ENCODE measurements at places on chromosomes 1 and 21.

DNA sequence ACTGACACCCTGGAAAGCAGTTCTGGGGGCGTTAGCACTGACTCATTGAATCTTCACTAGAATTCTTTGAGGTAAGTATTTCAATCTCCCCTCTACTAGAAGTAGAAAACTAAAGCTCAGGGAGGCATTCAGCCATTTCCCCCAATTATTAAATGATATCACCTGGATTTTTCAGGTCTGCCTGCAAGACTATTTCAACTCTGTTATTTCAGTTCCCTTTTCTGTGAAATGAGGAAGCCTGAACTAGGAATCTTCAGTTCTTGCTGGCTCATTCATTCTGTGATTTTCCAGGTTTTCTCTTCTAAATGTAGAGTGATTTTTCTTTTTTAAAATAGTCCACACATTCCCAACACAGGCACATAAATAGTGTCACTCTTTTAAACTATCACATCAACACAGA lies 337.0 kb upstream of the NR5A2 start:
- DNase-seq: no peak

DNA sequence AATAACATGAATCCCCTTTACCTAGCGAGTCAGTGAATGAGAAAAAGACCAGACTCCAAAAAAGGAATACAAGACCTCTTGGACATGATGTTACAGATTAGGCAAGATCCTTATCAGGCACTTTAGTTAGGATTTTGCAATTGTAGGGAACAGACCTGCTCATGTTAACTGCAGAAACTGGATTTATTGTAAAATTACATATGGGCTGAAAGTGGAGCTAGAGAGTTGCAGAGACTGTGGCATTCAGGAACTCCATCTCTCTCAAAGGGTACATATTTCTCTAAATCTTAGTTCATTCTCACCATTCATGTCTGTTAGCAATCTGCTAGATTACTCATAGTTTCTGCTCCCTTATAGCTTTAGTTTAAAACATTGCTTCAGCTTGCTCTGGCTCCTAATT lies 142.2 kb downstream of the PAPPA2 start:
- no peak for DNase-seq

DNA sequence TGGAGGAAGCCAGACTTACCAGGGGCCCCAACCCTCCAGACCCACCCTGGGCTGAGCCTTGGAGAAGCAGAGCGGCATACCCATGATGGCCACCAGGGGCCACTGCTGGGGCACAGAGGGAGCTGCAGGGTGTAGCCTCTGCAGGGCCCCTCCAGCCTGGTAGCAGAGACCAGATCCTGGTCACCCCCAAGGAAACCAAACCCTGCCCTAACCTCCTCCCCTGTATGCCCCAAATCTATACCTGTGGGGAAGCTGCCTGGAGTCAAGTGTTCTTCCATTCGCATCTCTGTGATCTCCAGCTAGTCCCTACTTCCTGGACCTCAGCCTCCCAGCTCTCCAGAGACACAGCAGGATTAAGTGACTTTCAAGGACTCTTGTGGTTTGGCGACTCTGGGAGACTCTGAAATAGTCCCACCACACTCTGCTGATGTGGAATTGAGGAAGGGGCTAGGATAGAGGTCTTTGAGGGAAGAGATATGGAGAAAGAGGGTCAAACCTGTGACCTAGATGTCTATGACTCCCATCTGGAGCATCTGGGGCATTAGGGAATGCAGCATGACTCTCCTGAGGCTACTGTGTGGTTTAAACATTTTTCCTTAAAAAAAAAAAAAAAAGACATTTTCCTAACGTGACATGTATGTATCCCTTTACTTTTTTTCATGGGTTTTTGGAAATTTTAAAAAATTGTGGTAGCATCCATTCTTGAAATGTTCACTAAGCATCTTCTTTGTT lies 119.2 kb upstream of the IPO9 start:
- DNase-seq: no peak

DNA sequence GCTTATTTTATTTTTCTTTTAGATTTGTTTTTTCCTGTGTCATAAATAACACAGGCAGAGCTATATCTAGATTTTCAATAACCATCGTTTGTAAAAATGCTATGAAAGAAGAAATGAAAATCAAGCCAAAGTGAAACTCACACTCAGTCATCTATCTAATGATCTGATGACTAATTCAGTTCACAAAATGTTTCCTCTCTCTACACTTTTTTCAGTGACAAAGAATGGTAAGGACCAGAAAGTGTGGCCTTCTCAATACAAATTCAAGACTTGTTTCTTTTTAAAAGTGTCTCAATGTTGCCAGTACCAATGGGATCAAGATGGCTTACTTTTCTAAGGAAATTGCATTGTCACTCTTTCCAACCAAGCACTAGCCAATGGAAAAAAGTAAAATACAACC lies 282.8 kb upstream of the PKN2 start:
- no peak for DNase-seq

DNA sequence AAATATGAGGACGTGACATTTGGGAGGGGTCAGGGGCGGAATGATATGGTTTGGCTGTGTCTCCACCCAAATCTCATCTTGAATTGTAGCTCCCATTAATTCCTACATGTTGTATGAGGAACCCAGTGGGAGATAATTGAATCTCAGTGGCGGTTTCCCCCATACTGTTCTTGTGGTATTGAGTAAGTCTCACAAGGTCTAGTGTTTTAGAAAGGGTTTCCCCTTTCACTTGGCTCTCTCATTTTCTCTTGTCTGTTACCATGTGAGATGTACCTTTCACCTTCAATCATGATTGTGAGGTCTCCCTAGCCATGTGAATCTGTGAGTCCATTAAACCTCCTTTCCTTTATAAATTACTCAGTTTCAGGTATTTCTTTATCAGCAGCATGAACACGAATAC lies 663.6 kb upstream of the CHRM3 start:
- DNase-seq: no peak

Measured in NCI-H1048 (cell line).